Activated effector memory CD4-positive, alpha-beta T cell treated with Interleukin-2 at 50 U/mL for 16 hours (primary cell): ENCODE measurements at places on chromosomes 2 and 18.

- DNase-seq: no peak
Observed at GRCh38 chr2:211367293-211367692, 810.9 kb downstream of the CPS1 start.

DNA sequence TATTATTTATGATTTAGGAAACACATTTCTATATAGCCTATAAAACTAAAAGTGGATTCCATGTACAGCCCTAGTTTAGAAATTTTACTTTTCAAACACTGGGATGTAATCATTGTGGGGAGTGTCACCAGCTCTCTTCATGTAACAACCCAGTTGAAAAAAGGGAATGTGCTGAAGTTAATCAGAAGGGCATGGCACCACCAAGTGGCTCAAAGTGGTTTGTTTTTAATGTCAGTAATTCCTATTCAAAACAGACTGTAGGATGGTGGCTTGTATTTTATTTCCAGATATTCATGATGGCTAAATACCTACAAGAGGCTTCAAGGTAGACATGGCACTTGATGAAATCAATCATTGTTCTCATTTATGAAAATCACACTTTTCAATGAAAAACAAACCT, 58.1 kb upstream of the TMEM182 start:
- no peak for DNase-seq

GRCh38 chr2:52916981-52917380, 850.6 kb upstream of the CHAC2 start:
- DNase-seq: no peak

- DNase-seq: no peak
Observed at GRCh38 chr2:43086451-43087221, 139.8 kb downstream of the ZFP36L2 start.

- no peak for DNase-seq
Observed at GRCh38 chr2:69013142-69013839, at the start of gene ANTXR1. Gene ANTXR1 (plus strand): TSS chr2:69013179. CDS start chr2:69013500, 321 bp downstream.

GRCh38 chr2:52034706-52035105, 1002.8 kb upstream of the NRXN1 start:
- DNase-seq: no peak

- DNase-seq: no peak
Observed at GRCh38 chr2:37718515-37719161, 47.2 kb upstream of the CDC42EP3 start.

- DNase-seq: no peak
Observed at GRCh38 chr2:85596486-85597143, 1.1 kb downstream of the RNF181 start.

GRCh38 chr2:215034154-215034553, 104.3 kb downstream of the ABCA12 start:
- DNase-seq: no peak

DNA sequence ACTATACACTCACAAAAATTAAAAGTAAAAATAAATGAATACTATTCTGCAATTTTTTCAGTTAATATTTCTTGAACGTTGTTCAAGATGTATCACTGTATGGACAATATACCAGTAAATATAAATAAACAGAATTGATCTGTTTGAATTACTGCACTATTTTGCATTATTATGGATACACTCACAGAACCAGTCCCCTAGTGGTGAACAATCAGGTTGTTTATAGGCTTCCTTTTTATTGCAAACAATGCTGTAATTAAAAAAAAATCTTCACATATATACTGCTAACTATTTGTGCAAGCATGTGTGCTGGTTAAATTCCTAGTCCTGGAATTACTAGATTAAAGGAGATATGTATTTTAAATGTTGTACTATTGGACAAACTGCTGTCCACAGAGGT, 306.0 kb downstream of the FBXO15 start:
- DNase-seq: no peak

- DNase-seq: peak; percentile 11
Observed at GRCh38 chr18:67217551-67218166, 298.9 kb downstream of the DSEL start.

DNA sequence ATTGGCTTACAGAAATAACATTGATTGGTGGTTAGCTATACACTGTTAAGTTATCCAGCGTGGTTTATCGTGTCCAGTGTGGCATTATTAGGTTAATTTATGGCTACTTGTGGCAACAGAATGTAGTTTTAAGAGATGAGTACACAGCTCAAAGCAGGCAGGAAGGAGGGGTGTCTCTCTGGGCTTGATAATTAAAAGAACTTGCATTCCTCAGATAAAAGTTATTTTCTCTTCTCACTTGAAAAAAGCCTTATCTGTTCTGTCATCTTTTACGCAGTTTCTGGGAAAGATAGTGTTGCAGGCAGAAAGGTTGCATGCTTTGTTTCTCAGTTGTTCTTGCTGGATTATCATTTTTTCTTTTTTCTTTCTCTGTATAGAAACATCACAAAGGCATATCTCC, 154.4 kb upstream of the COL3A1 start:
- no peak for DNase-seq

GRCh38 chr2:105675841-105676240, 68.9 kb upstream of the NCK2 start:
- no peak for DNase-seq

- DNase-seq: no peak
Observed at GRCh38 chr2:73263540-73264331, 20.5 kb downstream of the FBXO41 start.

GRCh38 chr2:129483366-129483765, 496.1 kb upstream of the RAB6C start:
- no peak for DNase-seq

GRCh38 chr2:176118601-176119339, 2.2 kb downstream of the HOXD10 start:
- DNase-seq: no peak

DNA sequence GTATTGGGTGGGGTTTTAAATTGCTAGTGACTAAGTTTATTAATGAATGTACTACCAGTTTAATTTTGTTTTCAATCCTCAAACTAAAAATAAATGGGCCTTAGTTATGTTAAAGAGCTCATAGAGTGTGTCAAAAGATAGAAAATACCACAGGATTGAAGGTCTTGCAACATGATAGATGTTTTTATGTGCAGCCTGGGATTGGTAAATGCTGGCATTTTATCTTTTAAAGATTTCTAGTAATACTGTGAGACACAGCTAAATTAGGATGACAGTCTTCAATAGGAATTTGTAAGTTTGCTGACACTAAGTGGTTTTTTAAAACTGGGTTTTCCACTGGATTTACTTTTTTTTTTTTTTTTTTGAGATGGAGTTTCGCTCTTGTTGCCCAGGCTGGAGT, 122.3 kb downstream of the HAUS1 start:
- DNase-seq: no peak

DNA sequence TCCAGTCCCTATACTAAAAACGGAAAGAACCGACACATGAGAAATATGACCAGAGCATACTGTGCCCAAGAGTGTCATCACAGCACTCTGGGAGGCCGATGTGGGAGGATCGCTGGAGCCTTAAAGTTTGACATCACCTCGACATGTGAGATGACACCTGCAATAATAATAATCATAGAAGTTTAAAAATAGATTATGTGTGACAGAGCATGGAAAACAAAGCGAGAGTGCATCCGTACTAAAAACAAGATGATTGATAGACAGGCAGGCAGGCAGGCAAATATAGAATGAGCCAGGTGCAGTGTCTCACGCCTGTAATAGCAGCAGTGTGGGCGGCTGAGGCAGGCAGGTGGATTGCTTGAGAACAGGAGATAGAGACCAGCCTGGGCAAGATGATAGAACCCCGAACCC, 114.8 kb upstream of the ANKRD30BL start:
- no peak for DNase-seq

DNA sequence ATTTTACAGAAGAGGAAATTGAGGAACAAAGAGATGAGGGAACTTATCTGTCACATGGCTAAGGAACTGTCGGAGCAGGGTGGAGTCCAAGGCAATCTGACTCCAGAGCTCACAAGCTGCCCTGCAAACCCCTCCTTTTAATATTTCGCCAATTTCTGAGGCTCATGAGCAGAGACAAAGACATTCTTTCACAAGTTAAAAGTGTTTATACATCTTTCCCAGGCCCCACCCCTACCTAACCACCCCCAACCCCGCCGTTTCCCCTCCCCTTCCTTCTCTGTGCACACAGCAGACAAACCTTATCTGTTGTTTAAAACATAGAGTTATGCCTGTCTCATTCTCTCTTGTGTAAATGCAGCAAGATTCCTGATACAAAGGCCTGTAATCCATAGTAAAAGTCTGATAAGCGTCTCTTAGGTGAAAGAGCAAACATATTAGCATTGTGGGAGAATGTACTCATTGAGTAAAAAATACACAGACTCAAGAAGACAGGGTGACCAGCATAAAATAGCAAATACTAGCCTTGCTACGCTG, 44.3 kb downstream of the EPHA4 start:
- DNase-seq: peak; percentile 37

- no peak for DNase-seq
Observed at GRCh38 chr18:54824761-54825160, 3.5 kb upstream of the RAB27B start.

- DNase-seq: no peak
Observed at GRCh38 chr2:111627256-111627655, 256.7 kb downstream of the ANAPC1 start.

GRCh38 chr18:21502661-21503060, 97.8 kb downstream of the ESCO1 start:
- no peak for DNase-seq

DNA sequence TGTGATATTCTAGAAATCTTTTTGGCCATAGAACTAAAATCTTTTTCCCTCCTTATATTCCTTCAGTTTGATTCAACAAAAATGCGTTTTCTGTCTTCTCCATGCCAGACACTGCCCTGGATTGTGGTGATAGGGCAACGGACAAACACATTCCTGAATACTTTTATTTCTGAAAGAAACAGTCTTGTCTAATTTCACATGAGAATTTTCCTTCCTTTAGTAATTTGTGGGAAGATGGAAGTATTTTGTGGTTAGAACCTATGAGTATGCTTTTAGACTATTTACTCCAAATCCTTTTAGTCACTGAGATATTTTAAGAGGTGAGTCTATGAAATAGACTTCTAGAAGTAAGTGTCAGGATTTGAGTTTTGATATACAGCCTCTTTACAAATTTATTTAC, 49.6 kb downstream of the COL5A2 start:
- DNase-seq: no peak
